ENCODE measurements at places on chromosomes 2 and 18.

DNA sequence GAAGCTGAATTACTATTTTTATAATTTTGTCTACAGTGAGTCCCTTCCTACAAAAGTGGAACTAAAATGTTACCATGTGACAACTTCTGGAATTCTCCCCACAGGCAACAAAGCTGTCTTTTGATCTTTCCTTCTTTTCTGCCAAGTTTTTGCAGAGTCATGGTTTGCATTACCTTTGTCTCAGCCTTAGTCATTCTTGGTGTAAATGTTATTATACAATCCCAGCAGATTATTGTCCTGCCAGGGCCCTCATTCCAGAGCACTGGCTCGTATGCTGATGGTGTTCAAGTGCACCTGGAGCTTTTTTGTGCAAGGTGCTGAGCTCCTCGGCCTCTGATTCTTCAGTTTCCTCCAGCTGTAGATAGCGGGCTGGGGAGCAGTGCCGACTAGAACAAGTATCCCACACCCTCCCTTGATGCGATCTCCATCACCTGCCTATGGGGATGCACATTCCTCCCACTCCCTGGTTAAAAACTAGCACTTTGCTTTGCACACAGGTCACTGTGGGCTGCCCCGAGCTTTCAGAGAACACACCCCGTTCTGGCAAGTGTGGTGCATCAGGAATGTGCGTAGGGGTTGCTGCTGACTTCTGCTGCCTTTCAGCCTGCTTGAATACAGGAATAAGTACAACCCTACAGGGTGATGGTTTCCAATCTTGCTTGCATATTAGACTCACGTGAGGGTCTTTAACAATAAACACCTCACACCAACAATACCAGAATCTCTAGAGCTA is 263.6 kb downstream of the RNF144A start:
- DNase-seq = no peak

- no peak for DNase-seq
Observed at GRCh38 chr2:171878481-171878993, 15.5 kb downstream of the SLC25A12 start.

DNA sequence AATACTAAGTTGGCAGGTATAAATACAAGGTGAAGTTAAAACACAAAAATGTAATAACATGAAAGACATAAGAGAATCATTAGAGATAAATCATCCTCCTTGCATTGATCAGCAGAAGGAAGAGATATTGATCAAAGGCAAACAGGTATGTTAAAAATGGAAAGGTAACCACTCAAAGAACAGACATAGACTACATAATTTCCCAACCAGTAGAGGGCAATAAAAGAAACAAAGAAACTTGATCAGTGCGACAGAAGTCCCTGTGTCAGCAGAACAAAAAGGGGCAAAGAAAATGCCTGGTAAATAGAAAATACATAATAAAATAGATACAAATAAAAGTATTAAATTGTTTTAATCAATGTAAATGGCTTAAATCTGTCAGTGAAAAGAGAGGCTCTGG is 53.6 kb downstream of the FAM228A start:
- DNase-seq = no peak

- DNase-seq = no peak
Observed at GRCh38 chr18:35331367-35332087, 12.7 kb downstream of the ZNF24 start.

DNA sequence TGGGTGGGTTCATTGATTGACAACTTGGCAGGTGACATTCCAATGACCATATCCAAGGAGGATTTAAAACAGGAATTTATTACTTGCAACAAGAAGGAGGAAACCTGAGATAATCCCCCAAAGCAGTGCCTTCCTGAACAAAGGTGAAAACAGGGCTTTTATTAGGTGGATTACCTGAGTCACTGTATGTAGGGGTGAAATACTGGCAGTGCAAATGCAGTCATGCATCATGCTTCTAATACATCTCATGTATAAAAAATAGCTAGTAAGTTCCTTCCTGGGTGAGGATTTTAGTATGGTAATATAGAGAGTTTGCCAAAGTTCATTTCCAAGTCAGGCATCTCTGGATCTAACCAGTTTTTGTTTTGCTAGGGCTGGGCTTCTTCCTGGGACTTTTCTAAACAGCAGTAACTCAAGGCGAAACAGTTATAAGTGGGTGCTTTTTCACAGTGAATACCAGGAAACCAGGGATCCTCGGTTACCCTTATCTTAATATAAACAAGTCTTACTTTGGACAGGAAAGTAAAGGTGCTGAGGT is 583.4 kb upstream of the LRRTM1 start:
- DNase-seq = no peak

GRCh38 chr2:44244135-44244871 is 31.0 kb upstream of the SLC3A1 start:
- peak; percentile 46 for DNase-seq

GRCh38 chr2:203209538-203209937 is 29.3 kb upstream of the CYP20A1 start:
- DNase-seq = no peak

DNA sequence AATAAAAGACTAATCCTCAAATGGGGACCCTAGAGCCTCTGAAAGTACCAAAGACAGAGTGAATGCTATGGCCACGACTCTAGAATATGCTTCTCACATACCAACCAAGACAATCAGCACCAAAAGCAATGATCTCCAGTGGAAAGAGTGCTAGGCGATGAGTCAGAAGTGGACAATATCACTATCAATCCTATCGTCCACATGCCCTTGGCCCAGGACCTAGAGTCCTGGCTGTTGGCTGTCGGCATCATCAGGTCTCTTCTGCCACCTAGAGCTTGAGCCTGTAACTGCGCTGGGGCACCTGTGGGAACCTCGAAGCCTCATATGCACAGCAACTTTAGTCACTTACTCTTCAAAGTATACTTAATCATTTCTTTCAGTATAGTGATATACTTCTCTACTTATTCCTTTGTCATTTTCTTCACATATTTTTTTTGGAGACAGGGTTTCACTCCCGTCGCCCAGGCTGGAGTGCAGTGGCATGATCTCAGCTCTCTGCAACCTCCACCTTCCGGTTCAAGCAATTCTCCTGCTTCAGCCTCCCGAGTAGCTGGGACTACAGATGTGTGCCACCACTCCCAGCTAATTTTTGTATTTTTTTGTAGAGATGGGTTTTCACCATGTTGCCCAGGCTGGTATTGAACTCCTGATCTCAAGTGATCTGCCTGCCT is 29.7 kb downstream of the NOL10 start:
- DNase-seq = peak; percentile 50

DNA sequence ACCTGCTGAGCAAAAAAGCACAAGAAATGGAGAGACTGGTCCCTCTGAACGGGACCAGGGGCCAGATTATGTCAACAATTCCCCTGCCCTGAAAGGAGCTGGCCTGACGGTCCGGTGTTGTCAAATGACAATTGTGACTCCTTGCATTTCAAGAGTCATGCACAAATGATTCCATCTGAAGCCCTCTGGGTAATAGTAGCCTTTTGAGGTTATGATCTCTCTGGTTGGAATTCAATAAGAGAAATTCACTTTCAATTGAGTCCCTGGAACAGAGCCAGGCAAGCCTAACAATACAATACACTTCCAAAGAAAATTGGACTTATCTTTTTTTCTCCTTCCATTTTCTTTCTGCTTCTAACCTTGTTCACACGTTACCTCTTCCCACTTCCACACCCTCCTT is 116.9 kb downstream of the C1D start:
- no peak for DNase-seq

GRCh38 chr2:75641587-75641986 is 5.0 kb upstream of the MRPL19 start:
- no peak for DNase-seq

DNA sequence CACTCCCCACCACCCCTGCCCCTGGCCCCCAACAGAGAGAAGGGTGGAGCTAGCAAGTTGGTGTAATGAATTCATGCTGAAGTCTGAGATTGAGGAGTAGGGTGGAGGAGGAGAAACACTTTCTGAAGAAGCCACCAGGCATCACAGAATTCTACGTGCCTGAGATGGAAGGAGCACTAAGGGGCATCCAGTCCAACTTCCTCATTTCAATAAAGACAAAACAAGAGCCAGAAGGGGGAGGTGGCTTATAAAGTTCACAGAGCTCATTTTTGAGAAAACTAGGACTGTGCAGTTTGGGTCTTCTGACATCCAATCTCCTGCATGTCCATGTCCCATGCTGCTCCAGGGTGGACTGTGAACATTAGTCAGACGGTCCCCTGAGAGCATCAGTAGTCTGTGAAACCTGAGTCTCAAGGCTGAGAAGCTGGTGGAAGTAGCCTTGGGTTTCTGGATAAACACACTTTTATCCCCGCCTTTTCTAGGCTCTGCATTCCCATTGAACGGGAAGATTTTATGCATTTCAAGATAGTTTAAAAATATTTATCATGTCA is 77.7 kb downstream of the TRIM43 start:
- DNase-seq = no peak

DNA sequence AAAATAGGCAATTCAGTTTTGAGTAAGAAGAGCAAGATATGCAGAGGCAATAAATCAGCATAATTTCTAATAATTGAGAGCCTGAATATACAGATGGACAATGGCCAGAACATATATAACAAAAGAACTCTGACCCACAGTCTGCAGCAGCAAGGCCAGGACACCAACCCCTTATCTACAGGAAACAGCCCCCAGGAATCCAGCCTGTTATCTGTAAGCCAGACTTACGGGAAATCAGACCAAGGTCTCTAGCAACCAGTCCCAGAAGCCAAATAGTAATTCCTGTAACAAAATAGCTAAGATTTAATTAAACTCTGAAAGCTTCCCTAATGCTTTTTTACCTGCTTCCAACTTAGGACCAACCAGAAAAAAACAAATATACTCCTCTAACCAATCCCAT is 434.5 kb upstream of the GYPC start:
- no peak for DNase-seq

- no peak for DNase-seq
Observed at GRCh38 chr2:32752952-32753351, 125.1 kb downstream of the TTC27 start.

DNA sequence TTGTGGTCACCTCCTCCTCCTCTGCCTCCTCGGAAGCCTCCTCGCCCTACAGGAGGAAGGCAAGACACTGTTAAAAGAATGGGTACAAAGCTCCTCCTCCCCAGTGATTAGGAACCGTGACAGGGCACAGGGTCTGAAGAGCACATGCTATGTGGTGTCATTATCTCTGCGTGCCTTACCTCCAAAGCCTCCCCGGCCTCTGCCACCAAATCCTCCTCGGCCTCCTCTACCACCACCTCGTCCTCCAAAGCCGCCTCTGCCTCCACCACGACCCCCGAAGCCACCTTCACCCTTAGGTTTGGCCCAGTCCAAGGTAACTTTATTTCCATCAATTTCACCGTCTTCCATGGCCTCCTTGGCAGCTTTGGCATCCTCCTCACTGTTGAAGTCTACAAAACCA is 9.1 kb downstream of the NCL start:
- no peak for DNase-seq

DNA sequence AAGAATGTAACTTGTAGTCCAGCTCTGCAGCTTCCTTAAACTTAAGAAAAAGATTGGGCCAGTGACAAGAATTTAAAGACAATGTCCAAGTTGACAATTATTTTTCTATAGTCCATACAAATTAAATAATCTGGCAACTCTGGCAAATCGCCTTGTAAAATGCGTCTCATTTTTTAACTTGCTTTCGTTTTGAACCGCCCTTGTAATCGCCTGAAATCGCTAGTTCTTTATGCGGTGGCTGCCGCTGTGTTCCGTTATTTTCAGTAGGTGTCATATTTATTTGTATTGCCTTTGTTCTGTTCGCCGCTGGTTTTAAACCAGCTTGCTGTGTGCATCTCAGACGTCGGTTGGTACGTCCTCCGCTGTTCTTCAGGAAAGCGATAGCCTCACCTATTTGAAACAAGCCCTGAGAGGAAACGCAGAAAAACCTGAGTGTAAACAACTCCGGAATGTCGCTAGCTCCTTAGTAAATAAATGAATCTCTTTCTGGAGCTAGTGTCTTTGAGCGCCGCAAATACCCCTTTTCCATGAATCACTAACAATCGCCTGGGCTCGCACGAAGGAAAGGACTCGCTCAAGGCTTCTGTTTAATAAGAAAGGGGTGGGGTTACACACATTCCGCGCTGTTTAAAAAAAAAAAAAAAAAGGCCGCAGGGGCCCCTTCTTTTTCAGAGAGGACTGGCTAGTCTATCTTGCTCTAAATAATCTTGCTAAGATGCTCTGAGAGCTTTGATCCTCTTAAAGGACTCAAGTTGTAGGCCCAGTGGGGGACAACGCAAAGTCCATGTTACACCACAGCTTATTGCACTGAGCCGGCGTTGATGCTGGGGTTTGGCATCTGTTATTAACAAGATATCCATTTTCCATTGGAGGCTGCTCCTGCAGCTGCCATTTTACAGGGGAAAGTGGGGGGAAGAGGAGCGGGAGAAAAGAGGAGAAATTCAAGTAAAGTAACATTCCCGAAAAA is 3.0 kb downstream of the HOXD8 start:
- DNase-seq = peak; percentile 31

DNA sequence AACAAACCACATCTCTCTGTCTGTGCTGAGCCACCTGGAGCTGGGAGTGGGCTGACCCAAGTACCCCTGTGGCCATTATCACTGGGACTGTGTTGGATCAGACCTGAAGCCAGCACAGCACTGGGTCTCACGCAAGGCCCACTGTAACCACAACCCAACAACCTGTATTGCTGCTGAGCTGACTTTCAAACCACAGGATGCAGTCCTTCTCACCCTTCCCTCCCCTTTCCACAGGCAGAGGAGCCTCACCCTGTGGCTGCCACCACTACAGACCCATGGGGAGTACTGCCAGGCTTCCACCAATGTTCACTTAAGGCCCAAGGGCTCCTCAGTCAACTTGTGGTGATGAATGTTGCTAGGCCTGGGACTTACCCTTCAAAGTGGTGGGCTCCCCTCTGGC is 135.7 kb downstream of the DIS3L2 start:
- no peak for DNase-seq

- DNase-seq = no peak
Observed at GRCh38 chr2:215218587-215219577, 80.5 kb upstream of the ABCA12 start.

GRCh38 chr2:211468877-211469663 is 912.7 kb downstream of the CPS1 start:
- no peak for DNase-seq

- DNase-seq = peak; percentile 74
Observed at GRCh38 chr2:54570925-54571694, 115.0 kb downstream of the SPTBN1 start.

DNA sequence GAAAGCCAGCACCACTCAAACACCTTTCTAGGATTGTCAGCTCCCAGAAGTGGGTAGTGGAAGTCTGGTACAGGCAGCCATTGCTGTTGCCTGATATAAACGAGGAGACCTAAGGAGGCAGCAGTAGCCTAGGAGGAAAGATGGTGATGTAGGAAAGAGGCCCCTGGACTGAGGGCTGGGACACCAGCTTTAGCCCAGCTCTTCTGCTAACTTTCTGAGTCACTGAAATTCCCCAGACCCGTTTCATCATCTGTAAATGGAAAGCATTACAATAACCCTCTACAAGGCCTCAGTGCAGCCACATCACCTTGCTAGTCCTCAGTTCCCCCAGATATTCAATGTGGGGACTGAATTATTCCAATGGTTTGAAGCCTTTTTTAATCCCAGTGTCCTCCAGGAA is 336.5 kb downstream of the TNS1 start:
- no peak for DNase-seq

GRCh38 chr2:126571403-126571802 is 84.6 kb upstream of the GYPC start:
- no peak for DNase-seq

Data from activated T-cell treated with anti-CD3 and anti-CD28 coated beads, Interleukin-2, amount 50 U/mL, for 24 hours (primary cell).